NCI-H187 treated with DMSO at 0.1 percent for 48 hours (cell line): ENCODE measurements at places on chromosomes 2 and 18.
A peak's percentile ranks its signal among the peaks of the same experiment; 100 is the strongest.

- DNase-seq, result no peak
Measured at GRCh38 chr2:235319095-235319494, 174.7 kb upstream of the AGAP1 start.

DNA sequence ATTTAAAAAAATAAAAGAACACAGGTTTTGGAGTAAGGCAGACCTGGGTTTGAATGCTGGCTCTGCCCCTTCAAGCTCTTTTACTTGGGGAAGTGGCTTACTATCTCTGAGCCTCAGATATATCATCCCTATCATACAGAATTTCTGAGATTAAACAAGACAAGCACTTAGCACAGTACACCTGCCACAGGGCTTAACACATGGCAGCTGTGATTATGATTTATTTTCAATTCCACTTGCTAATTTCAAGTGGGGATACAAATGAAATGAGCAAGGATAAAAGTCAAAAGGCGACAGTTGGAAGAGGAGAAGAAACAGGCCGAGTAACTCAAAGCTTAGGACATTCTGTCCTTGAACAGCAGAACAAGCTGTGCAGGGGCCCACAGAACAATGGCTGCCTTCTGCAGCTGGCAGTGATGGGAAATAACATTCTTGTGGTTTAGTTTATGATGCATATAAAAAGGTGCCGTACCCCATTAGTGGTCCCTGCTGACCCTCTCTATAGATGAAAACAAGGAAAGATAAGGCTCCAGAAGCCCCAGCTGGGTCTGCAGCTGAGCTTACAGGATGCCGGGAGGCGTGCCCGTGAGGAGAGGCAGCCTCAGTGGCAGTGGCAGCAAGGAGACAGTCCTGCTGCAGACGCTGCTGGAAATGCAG lies 45.3 kb downstream of the KIF3C start:
- peak; percentile 82 for DNase-seq

DNA sequence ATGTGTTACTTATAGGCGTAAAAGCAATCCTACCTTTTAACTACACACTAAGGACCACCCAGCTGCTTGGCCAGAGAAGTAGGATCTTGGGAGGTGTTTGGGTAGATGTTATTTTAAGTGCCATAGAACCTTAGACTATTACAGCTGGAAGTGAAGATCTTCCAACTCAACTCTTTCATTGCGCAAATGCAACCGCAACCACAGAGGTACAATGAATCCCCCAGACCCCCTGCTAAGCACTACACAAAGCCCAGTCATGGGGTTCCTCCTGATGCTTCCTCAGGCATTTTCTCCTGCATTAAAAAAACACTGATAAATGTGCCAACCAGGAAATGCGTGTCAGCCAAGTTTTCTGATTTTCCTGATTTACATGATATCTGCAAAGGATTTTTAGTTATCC lies 246.0 kb downstream of the LRRTM1 start:
- DNase-seq, result no peak

DNA sequence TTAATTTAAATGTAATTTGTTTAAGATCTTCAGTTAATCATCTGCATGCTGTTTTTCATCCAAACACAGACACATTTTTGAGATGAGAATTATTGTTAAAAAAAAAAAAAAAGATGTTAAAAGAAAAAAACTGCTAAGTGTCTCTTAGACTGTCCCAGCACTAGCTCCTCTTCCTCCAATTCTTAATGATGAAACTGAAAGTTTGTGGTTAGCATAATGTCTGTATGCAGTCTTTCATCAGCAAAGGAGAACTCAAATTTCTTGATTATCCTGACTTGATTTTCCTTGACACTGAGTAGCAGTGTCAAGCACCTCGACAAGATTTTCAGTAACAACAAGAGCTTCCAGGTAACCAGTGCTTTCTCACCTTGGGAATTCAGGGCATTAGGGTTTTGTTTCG lies 274.4 kb downstream of the LRRTM1 start:
- DNase-seq, result no peak

DNA sequence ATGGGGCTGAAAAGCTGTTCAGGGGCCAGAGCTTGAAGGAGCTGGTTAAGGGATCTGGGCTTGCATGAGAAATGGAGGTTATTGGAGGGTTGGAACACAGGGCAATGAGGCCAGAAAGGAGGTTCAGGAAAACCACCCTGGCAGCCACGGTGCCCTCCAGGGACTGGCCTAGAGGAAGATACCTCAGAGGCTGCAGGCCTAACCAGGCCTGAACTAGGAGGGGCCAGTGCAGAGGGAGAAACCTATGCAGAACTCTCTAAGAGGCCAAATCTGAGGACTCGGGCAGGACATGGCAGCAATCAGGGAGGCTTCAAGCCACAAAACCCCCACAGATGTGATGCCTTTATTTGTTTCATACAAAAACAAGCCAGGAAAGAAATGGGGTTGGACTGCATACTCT lies 66.8 kb downstream of the BIN1 start:
- no peak for DNase-seq

DNA sequence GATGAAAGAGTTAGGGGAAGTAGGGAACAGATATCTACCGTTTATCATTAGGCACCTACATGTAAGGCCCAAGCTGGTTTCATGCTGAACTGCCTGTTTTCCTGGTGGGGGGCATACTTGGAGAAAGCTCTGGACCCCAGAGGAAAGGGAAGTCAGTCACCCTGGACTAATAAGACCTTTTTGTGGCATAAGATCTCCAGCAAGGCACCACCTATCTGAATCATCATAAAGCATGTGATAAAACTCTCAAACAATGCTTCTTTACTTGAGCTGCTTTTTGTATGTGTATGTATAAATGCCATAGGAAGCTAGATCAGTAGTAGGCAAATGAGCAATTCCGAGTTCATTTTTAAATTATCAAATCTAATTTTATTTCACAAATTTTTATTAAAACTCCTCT lies 104.8 kb downstream of the TANC1 start:
- no peak for DNase-seq

GRCh38 chr2:27664622-27665363 lies 1.1 kb downstream of the SLC4A1AP start:
- DNase-seq, result no peak

GRCh38 chr2:128322715-128323554 lies 4.3 kb upstream of the HS6ST1 start:
- DNase-seq, result no peak

DNA sequence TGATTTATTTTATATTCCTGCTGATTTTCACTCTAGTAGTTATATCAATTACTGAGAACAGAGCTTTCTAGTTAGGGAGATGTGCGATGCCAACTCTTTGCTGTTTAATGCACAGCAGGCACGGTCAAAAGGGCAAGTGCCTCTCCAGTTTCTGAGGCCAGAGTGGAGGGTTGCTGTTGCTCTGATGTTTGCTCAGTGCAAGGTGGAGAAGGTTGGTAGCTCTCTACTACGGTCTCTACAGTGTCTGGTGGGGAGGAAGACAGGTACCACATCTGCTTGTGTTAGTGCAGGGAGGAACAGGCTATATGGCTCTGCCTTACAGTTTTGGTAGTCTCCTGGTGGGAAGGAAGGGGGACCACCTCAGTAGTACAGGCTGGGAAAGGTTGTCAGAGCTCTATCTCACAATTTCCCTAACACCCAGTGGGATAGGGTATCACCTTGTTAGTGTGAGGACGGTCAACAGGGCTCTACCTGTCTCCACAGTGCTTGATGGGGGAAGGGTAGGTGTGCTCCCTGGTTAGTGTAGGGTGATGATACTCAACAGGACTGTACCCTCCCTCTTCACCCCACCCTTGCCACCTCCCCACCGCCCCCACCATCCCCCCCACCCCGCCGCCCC lies 85.9 kb downstream of the FANCL start:
- peak; percentile 40 for DNase-seq

DNA sequence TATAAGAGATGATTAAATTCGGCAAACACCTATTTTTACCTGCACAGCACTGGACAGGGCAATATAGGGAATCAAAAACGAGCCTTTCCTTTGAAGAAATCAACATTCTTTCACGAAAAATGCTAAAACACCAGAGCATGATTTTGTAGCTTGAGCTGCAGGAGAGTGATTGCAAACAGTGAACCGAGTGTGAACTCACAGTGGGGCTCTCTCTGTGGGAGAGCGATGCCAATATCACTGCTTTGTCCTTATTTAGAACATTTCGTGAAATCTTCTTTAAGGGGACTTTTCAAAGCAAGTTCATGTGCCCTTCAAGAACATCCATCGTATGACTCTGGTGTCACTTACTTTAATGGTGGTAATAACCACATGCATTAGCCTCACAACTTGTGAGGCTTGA lies 238.8 kb downstream of the CD226 start:
- DNase-seq, result no peak

DNA sequence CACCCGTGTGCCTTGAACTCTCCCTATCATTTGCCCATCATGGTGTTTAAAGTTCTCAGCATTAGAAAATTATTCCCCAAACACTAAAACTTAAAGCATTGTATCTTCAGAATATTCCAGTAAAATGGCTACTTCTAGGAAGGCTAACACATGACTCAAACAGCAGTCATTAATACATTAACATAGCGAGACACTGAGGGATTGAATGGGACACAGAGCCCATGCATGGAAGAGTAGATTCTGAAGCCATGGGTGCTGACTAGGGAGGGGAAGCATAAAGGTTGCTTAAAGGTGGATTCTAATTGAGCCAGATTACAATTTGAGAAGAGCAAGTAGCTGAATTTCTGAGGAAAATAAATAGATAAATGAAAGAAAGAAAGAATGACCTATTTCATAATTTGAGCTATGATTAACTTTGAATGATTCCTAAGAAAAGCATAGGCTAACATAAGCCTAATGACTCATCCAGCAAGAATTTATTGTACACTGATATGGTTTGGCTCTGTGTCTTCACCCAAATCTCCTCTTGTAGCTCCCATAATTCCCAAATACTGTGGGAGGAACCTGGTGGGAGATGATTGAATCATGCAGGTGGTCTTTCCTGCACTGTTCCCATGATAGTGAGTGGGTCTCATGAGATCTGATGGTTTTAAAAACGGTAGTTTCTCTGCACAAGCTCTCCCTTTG lies 79.8 kb upstream of the PIK3C3 start:
- DNase-seq, result no peak

GRCh38 chr2:30948130-30948529 lies 140.9 kb upstream of the CAPN13 start:
- no peak for DNase-seq

GRCh38 chr2:236200378-236200777 lies 32.2 kb upstream of the GBX2 start:
- no peak for DNase-seq

- no peak for DNase-seq
Measured at GRCh38 chr2:165593081-165593480, 123.6 kb downstream of the CSRNP3 start.

DNA sequence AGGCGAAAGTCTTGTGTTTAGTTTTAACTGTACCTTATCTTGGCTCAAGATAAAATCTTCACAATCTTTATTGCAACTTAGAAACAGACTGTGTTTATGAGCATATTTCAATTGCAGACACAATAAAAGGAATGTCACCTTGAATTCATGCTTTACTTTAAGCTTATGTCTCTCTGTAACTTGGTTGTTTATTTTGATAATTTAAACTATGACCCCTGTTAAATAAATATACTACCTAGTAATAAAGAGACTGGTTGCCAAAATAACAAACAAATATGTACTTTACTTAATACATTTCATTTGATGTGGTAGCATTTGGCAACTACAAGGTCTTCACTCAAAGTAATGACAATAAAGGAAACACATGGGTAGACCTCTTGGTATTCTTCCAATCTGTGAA lies 202.6 kb downstream of the KCNJ3 start:
- DNase-seq, result no peak

GRCh38 chr2:212288308-212288707 lies 250.3 kb downstream of the ERBB4 start:
- DNase-seq, result no peak

- DNase-seq, result no peak
Measured at GRCh38 chr2:40220177-40220925, 231.5 kb downstream of the SLC8A1 start.

GRCh38 chr18:54616220-54616848 lies 25.3 kb downstream of the DYNAP start:
- no peak for DNase-seq

- no peak for DNase-seq
Measured at GRCh38 chr2:216789081-216789480, 70.8 kb downstream of the TNP1 start.

GRCh38 chr2:183248866-183249567 lies 124.8 kb downstream of the NUP35 start:
- no peak for DNase-seq

DNA sequence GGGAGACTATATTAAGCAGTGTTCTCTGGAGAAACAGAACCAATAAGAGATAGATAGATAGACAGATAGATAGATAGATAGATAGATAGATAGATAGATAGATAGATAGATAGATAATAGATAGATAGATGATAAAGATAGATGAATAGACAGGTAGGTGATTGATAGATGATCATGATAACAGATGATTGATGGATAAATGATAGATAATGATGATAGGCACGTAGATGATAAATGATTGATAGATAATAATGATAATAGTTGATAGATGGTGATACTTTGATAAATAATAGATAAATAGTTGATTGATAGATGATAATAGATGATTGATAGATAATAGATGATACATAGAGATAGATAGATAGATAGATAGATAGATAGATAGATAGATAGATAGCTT lies 48.5 kb downstream of the BOD1L2 start:
- no peak for DNase-seq
